ENCODE measurements at places on chromosomes 3 and 15. TPM values are rescaled to one million over a fixed set of nuclear protein-coding genes. Genes with fewer than 3 reads are reported as not detected.

The CDC25A gene
- total RNA-seq = 0.87 TPM

The MYEF2 gene
- total RNA-seq = 11.0 TPM

The HCN4 gene
- total RNA-seq = not detected

The CEP152 gene
- total RNA-seq = 2.8 TPM

GRCh38 chr3:112776836-112777235 lies 69.8 kb downstream of the CD200R1L start:
- no peak for DNase-seq

DNA sequence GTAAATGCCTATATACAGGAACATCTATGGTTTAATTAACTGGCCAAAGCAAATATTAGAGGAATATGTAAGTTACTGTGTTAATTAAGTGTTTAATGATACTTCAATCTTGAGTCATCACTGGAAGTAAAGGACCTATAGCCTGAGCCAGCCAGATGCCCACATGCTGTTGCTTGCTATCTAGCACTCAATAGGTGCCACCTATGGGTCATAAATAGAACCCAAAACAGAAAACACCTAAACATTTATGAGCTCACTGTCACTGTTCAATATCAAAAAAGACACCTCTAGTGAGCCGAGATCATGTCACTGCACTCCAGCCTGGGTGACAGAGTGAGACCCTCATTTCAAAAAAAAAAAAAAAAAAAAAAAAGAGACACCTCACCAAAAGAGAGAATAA lies 48.4 kb upstream of the IP6K2 start:
- no peak for DNase-seq

GRCh38 chr3:111635403-111635802 lies 40.3 kb upstream of the ZBED2 start:
- no peak for DNase-seq

DNA sequence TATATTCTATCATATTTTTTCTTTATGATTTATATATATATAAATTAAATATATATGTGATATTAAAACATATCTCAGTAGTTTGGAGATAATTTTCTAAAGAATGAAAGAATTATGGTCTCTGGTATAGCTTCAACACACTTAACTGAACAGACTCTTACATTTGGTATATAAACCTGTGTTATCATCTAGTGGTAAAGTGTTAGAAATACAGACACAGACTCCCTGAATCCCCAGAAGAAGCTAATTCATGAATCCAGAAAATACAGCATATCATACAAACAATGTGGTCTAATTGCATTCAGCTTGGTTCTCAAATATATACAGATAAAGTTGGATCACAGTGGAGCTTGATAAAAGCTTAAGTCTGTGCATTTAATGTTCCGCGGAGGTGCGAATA lies 1100.4 kb downstream of the ROBO2 start:
- DNase-seq = no peak

DNA sequence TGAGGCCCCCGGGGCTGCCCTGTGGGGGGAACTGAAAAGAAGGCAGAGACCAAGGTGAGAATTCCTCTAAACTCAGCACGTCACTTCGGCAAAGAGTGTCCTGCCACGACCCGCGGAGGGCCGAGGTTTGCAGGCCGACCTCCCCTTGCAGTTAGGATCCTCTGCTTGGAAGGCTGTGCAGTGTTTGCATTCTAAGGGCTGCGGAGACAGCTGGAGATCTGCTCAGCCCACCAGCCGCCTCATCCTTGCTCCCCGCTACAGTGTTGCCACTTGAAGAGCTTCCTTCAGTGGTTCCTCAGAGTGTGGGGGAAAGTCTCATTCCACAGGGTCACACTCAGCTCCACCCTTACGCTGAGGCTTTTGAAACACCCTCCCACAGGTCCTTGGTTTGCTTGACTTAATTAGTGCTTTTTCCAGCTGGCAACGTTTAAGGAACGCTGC lies 10.8 kb downstream of the SLC51A start:
- peak; percentile 88 for DNase-seq

Data from mesenteric fat pad (tissue), 1 donor.